ENCODE measurements at places on chromosomes 16 and 17.
A peak's percentile ranks its signal among the peaks of the same experiment; 100 is the strongest.

DNA sequence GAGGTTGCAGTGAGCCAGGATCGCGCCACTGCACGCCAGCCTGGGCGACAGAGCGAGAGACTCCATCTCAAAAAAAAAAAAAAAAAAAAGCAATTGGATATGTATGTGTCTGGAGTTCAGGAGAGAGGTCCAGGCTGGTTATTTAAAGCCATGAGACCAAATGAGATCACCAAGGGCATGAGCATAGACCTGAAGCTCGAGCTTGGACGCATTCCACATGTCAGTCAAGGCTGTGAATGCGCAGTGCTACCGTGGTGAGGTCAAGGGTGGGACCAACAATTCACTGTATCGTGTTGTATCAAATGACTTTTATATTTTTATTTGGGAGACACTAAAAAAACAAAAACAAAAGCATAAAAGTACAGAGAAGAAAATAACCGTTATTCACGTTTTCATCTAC lies 29.1 kb upstream of the SPNS2 start:
- DNase-seq = no peak

DNA sequence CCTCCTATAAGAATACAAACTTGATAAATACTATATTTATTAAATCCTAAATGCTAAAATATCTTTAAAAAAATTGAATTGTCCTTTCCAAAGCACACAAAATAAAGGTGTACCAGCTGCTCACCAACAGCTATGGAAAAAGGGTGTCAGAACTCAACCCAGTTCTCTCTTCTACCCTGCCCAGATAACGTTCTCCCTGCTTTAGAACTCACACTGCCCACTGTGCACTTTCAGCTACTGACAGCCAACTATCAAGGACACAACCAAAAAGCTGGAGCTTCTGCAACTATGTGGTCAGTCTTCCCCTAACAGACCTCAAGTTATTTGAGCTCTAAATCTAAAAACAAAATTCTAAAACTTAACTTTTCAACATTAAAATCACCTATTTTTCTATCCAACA lies 13.7 kb downstream of the AP1G1 start:
- no peak for DNase-seq

- no peak for DNase-seq
Measured at GRCh38 chr17:41792845-41793783, 6.6 kb upstream of the JUP start.

DNA sequence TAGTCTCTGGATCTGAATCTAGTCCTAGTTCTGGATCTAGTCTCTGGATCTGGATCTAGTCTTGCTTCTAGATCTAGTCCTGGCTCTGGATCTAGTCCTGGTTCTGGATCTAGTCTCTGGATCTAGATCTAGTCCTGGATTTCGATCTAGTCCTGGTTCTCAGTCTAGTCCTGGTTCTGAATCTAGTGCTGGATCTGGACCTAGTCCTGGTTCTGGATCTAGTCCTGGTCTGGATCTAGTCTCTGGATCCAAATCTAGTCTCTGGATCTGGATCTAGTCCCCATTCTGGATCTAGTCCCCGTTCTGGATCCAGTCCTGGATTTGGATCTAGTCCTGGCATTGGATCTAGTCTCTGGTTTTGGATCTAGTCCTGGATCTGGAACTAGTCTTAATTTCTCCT lies 29.9 kb upstream of the VAT1L start:
- no peak for DNase-seq

DNA sequence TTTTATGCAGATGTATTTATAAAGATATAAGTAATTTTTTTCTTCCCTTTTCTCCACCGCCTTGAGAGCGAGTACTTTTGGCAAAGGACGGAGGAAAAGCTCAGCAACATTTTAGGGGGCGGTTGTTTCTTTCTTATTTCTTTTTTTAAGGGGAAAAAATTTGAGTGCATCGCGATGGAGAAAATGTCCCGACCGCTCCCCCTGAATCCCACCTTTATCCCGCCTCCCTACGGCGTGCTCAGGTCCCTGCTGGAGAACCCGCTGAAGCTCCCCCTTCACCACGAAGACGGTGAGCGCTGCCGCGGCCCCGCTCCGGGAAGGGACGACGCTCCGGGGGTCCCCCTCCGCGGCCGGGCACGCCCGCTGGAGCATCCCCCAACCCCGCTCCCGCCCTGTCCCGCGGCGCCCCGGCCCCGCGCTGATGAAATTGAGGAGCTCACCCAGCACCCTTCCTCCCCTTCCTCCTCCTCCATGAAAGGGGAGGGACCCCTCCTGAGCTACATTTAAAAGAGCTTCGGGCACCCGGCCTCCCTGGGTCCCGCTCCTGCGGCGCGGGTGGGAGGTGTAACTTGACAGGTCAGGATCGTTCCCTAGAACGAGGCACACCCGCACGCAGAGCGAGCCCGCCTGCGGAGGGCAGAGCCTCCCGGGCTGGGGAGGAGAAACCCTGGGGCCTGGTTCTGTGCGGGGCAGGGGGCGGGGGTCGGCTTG lies 706 bp downstream of the HLF start:
- DNase-seq = no peak

DNA sequence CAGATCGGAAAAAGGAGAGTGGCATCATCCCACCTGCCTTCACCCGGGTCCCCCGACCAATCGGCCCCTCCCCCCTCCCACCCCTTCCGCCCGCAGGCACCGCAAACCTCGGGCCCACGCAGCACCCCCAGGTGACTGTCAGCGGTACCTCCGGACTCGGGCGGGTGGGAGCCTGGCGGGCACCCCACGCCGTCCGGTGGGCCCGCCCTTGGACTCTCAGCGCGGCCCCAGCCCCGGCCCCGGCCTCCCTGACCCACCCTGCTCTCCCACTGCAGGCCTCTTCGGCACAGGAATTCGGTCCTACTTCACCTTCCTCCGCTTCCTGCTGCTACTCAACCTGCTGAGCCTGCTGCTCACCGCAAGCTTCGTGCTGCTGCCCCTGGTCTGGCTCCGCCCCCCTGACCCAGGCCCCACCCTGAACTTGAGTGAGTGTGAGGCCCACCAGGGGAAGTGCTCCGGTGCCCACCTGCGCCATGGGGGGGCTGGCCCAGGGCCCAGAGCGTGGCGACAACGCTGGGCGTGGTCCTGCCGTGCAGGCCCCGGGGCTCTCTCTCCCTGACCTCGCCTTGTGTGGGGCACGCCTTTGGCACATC lies 1.6 kb downstream of the TMC8 start:
- DNase-seq = no peak

- no peak for DNase-seq
Measured at GRCh38 chr17:17351901-17352781, 49.0 kb downstream of the NT5M start.

GRCh38 chr16:57325458-57325857 lies 33.1 kb upstream of the CCL22 start:
- no peak for DNase-seq

DNA sequence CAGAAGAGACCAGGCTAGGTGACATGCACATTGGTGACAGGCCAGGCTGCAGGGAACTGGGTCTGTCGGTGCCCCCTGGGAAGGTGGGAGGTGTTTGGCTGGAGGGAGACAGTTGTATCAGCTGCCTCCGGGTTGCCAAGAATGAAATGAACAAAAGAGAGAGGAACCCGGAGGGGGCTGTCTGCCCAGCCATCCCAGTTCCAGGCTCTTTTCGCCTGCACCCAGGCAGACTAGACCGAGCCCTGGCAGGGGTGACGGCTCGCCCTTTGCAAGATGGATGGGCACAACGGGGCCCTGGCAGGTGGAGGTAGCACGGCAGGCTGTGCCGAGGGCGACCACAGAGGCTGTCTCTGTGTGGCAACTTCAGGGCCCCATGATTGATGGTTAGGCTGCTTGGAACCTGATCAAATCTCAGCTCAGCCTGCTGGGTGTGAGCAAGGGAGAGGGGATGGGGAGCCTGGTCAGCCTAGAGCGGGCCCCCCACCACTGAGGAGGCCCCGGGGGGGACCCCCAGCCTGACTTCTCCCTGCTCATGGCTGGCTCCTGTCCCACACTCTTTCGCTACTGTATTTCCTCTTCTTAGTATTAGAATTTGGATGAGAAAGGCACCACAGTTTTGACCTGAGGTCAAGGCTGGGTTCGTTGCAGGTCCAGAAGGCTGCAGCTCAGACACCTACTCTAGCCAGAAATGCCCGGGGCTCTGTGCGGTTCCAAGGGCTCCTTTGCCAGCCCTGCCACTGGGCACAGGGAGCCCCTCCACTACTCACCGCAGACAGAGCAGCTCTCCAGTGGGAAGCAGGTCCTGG lies 118.9 kb upstream of the CHMP6 start:
- no peak for DNase-seq

DNA sequence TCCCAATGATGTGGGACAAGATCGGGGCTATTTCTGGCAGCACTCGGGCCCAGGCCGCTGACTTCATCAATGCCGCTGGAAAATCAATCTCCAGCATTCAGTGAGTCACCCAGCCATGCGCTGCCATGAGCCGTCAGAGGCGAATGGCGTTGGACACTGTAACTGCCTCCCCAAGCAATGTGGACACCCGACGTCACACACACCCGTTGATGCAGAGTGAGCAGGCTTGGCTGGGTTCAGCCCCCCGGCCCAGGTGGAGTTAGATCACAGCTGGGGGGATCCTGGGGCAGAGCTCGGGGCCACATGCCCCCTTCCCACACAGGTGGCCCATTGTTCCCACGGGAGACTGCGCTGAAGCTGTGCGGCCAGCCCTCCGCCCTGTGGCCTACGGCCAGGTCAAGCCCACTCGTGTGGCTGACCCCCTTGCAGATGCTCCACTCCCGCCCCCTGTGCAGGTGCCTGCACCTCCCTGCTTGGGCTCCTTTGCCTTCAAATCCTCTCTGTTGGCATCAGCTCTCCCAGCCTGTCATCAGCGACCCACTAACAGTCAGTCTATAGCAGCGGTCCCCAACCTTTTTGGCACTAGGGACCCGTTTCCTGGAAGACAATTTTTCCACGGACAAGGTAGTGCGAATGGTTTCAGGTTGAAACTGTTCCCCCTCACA lies 89.9 kb downstream of the TBC1D16 start:
- DNase-seq = no peak

- DNase-seq = peak; percentile 49
Measured at GRCh38 chr17:80724775-80725266, 180.2 kb downstream of the RPTOR start.

DNA sequence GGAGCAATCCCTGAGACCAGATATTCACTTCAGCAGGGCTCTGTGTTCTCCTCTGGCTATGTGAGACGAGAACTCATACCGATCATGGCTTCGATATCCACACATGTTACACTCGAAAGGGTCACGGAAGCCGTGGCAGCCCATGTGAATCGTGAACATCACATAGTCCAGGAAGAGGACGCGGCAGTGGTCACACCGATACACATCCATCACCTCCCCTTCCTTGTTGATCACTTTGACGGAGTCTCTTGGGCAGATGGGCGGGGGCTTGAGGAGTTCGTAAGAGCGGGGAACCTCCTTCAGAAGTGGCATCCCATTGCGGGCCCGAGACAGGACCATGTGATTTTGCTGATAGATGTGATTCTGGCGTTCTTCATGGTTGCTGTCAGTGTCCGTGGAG lies 28.0 kb downstream of the GRB7 start:
- DNase-seq = no peak

DNA sequence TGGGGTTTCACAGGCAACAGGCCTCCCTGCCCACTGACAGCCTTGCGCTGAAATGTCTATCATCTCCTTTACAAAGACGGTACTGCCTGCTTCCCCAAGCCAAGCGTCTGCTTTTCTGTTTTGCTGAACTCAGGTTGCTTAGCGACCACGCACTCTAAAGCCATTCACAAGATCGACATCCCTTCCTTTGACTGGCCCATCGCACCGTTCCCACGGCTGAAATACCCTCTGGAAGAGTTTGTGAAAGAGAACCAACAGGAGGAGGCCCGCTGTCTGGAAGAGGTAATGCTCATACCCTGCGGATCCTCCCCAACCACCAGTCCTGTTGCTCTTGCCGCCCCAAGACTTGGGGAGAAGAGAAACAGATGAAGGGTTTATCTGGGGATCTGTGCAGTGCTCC lies 28.7 kb downstream of the TMEM186 start:
- no peak for DNase-seq

DNA sequence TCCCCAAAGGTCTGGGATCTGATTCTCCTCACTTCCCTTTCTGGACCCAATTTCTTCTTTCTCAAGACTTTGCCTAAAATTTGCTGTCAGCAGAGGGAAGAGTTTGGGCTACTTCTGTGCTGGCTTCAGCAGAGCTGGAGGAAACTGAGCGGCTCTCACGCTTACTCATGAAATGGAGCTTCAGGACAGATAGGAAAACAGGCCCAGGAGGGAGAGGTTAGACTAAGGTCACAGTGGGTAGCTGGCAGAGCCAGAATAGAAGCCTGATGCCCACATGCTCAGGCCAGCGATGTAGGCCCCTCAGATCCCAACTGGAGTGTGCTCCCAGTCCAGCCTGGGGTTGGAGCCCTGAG lies 593 bp downstream of the SLC38A7 start:
- DNase-seq = no peak

GRCh38 chr17:43524945-43525575 lies 21.1 kb downstream of the ETV4 start:
- DNase-seq = no peak

DNA sequence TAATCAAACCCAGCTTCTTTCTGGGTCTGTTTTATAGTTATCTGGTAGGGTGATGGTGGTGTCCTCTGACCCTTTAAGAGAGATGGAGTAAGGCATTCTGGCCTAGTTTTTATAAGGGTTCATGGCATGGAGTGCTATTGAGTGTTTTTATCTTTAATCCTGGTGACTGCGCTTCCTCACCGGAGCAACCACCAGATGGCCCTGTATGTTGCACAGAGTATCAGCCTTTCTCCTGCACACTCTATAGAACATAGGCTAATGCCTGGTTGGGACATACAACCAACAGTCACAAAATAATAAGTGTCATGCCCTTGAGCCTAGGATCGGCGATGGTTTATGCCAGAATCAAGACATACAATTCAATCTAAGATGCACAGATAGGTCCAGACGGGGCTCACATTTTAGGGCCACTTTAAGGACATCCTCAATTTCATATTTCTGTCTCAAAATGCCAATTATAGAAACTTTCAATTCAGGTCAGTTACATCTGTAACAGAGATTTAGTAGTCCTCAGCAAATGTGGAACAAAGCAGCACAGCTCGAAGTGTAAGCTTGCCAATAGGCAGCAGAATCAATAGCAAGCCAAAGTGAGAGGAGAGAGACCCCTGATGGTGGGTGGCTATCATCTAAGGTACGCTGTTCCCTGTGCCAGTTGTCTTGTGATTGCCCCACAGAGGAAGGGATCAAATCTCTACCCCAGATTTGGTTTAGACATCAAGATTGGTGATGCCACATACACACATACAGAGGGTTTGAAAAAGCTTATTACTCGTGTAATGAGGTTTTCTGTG lies 37.2 kb upstream of the HOXB9 start:
- DNase-seq = no peak

DNA sequence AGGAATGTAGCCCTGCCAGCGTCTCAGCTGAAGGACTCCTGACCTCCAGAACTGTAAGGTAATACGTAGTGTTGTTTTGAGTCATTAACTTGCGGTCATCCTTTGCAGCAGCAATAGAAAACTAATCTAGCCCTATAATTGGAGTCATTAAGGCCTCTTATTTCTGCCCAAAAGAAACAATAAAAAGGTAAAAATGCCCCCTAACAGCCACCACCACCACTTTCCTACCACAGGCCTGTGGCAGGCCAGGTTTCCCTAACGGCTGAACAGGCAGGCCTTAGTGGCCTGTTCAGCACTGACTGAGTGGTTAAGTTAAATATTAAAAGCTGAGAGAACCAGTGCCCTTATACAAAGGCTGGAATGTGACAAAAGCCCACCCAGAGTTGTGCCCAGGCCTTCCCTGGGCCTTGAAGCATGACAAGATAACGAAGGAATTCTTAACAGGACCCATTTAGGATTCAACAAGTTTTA lies 286.5 kb upstream of the ERCC4 start:
- DNase-seq = no peak

- no peak for DNase-seq
Measured at GRCh38 chr16:87924811-87925670, 11.3 kb downstream of the CA5A start.

GRCh38 chr16:11682655-11683096 lies 14.4 kb downstream of the SNN start:
- peak; percentile 86 for DNase-seq

- DNase-seq = no peak
Measured at GRCh38 chr17:45038728-45039634, 12.5 kb downstream of the DCAKD start.

All from astrocyte of the cerebellum (primary cell).